ENCODE measurements at places on chromosomes 4 and X.
A peak's percentile ranks its signal among the peaks of the same experiment; 100 is the strongest.

- DNase-seq, result no peak
Measured at GRCh38 chr4:10098780-10099160, 17.8 kb downstream of the WDR1 start.

- DNase-seq, result no peak
Measured at GRCh38 chr4:2261853-2262144, at the start of gene MXD4. Gene MXD4 (minus strand): TSS chr4:2262109. CDS start chr4:2261980, 129 bp downstream.

DNA sequence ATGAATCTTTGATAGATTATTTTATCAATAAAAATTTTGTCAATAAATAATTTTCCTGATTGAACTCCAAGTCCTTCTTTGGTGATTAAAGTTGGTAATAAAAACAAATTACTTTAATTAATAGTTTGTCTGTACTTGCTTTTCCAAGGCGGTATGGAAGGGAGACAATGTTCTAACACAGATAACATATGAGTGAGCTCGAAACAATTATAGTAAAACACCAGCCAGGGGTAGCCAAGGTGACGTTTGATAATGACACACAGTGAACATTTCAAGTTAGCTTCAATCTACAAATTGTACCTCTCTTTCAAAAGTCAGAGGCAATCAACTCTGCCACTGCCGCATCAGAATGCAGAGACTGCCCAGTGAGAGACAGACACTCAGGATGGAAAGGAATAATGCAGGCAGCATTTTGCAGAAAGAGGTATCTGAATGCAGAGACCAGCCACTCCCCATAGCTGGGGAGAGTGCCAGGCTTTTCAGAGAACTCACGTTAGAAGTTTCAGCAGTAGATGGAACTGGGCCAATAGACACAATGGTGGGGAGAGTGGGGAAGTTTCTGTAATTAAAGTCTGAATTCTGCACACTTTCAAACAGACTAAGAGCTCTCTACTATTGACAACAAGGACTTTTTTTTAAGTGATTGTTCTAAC lies 18.1 kb upstream of the ATOH1 start:
- DNase-seq, result peak; percentile 18

- DNase-seq, result no peak
Measured at GRCh38 chr4:36278789-36279188, 2.6 kb upstream of the DTHD1 start.

GRCh38 chr4:24686866-24687692 lies 102.7 kb upstream of the DHX15 start:
- no peak for DNase-seq

DNA sequence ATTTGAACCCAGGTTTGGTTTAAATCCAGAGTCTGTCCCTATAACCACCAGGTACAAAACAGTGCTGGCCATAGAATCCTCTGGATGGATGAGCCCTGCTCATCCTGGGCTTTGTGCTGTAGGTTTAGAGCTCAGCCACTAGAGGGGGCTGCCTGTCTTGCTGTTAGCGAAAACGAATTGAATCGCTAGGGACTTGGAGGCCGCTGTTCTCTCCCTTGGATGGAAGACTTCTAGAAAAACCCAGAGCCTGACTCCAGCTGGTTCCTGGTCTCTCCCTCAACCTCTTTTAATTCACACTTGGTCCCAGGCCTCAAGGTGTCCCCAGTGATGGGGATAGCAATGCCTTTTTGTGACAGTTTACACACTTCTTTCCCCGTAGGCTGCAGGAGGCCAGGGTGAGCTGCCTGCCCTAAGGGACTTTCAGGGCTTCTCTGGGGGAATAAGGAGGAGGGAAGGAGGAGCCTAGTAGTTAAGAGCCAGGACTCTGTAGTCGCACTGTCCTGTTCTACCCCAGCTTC lies 8.7 kb downstream of the RIPPLY1 start:
- no peak for DNase-seq

- no peak for DNase-seq
Measured at GRCh38 chrX:100944601-100945000, 15.9 kb upstream of the XKRX start.

DNA sequence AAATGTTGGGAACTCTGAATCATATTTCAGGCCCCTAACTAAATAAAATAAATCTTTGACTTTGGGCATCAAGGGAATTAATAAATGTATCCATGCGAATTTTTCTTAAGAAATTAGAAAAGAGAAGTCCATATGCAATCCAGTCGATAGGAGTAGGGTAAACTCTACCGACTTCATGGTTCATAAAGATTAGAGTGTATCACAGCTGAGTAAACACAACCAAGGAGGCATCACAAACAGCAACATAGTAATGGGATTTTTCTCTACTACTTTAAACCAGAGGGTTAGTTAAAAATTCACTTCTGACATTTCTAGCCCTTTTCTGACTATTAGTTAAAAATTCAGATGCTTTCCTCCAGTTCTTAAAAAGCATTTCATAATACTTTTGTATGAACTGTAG lies 19.9 kb downstream of the SEPTIN11 start:
- DNase-seq, result no peak

- DNase-seq, result no peak
Measured at GRCh38 chr4:182495031-182495430, 251.8 kb downstream of the TENM3 start.

GRCh38 chrX:18170910-18171309 lies 49.8 kb downstream of the BEND2 start:
- DNase-seq, result no peak

GRCh38 chr4:140368686-140369085 lies 4.8 kb upstream of the SCOC start:
- DNase-seq, result no peak

DNA sequence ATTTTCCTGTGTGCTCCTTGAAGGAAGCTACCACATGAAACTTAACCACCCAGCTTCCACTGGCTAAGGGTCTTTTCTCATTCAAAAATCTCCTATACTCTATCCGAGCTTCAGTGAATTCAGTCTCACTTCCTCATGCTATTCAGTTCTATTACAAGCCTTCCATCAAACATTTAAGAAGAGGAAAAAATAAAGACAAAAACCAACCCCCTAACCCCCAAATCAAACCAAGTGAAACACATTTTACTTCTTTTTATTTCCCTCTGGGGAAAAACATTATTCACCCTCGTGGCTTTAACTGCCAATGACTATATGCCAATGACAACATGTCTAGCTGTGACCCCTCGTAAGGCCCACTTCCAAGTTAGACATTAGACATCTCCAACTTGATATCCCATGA lies 16.2 kb upstream of the WDR19 start:
- no peak for DNase-seq

GRCh38 chrX:48470110-48470832 lies at the start of gene SLC38A5:
Gene SLC38A5 (minus strand): TSS chrX:48470260. CDS start chrX:48467924, 2,336 bp downstream.
- DNase-seq, result no peak

DNA sequence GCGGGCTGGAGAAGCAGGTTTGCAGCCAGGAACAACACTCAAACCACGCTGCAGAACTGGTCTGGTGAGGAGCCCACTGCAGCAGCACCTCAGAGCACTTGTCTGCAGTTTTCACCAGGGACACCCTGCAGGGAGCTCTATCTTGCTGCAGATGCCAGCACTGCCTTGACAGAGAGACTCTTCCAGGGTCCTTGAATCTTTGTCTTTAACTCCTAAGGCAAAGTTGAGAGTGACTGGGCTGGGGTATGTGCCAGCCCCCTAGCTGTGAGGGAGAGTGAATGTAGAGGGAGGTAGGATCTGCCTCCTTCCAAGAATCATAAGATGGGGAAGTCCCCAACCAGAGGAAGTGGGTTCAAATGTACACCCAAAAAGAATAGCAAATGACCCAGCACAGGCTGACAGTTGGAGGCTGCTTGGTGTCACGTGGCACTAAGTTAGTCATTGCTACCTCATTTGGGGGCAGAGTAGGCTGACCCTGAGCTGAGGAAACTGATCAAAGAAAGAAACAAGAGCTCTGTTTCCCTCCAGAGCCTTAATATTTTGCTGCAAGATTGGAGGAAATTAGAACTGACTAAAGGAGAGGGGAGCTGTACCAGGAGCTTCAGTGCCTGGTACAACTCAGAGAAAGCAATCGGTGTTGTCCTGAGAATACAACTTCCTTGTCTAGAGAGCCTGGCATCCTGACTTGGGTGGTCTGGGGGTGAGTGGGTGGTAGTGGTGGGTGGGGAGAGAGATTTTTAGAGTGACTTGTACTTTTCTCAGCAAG lies 28.2 kb upstream of the HUWE1 start:
- DNase-seq, result no peak

DNA sequence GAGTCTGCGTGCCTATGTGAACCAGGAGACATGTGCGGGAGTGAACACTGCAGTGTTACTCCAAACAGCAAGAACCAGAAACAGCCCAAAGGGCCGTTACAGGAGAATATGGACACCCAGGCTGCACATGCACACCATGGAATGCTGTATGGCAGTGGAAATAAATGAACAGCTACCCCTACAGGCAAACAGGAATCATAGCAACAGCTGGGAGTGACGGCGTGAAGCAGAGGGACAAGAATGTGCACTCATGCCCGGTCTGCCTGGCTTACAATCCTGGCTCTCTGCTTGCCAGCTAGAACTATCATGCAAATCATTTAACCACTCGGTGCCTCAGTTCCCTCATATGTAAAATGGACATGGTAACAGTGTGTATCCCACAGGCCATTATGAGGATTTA lies 16.6 kb downstream of the GPKOW start:
- DNase-seq, result no peak

- no peak for DNase-seq
Measured at GRCh38 chrX:150903110-150903508, 4.6 kb upstream of the CD99L2 start.

- no peak for DNase-seq
Measured at GRCh38 chr4:174600391-174600790, 78.1 kb upstream of the HPGD start.

DNA sequence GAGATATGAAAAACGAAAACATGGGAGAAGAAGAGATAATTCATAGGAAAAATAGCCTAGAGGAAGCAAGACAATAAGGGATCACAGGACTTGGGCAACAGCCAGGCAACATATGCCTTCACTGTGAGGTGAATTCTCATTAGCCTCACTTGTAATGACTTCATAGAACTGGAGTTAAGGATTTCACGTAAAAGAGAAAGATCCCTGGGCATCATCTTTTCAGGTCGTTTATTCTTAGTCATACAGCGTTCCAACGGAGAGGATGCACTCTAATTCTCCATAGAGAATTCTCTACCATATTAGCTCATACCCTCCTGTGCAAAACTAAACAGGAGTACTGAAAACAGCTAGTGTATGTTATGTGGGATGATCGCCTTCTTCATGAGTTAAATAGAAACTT lies 1.4 kb downstream of the PRKG2 start:
- DNase-seq, result no peak
